ENCODE measurements at places on chromosomes 3 and 15. TPM values are rescaled to one million over a fixed set of nuclear protein-coding genes. Genes with fewer than 3 reads are reported as not detected.

Gene NEK10
- polyA plus RNA-seq, result 3.5 TPM

Gene NRG4
- polyA plus RNA-seq, result 0.65 TPM

Gene ST8SIA2
- polyA plus RNA-seq, result not detected

Gene GUCA1C
- polyA plus RNA-seq, result not detected

Gene NR2E3
- 0.33 TPM for polyA plus RNA-seq

Gene AGBL1
- 0.57 TPM for polyA plus RNA-seq

Gene IL20RB
- polyA plus RNA-seq, result 1.00 TPM

Gene IMPDH2
- polyA plus RNA-seq, result 154 TPM

Gene LMAN1L
- not detected for polyA plus RNA-seq

Gene NAALADL2
- 0.49 TPM for polyA plus RNA-seq

All from lung (tissue), 17 donors.